Daoy (cell line): ENCODE measurements at places on chromosomes 7 and 10. TPM values are rescaled to one million over a fixed set of nuclear protein-coding genes. Genes with fewer than 3 reads are reported as not detected.

DNA sequence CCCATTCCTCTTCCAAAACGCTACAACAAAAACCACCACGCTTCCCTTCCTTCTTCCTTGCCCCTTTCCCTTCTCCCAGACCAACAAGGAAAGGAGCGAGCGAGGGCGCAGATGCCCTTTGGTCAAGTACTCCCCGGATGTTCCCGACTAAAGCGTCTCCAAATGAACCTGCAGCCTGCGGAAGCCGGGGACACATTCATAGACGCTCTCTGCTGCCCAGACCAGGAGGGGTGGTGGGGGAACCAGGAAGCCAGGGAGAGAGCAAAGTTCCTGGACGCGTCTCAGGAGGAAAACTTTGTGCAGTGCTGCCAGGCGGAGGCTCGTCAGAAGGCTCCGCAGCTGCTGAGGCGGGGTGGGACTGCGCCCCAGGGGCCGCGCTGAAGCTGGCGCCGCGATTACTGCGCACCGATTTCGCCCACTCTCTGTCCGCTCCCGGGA lies 754 bp downstream of the SEMA3D start:
- peak; percentile 59 for DNase-seq

DNA sequence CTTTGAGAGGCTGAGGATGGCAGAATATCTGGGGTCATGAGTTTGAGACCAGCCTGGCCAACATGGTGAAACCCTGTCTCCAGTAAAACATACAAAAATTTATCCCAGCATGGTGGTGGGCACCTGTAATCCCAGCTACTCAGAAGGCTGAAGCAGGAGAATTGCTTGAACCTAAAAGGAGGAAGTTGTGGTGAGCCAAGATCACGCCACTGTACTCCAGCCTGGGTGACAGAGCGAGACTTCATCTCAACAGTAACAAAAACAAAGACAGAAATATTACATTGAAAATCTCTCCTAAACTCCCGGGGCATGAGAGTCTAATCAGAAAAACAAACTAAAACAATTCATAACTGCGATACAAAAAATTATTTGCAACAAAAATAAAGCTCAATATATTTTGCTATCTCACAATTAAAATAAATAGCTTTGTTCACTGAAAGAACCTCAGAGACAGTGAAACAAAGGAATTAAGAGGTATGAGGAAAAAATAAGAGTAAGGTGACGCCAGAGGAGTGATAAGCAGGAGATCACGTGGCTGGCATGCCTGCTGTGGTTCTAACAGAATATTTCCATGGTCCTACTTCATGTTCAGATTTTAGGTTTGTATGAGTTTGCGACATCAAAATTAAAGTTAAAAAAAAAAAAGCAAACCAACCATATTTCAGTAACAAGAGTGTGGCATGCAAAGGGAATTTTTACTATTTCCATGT lies 527.7 kb upstream of the POM121L12 start:
- DNase-seq = no peak

GRCh38 chr7:94449151-94449725 lies 54.5 kb downstream of the COL1A2 start:
- no peak for DNase-seq

DNA sequence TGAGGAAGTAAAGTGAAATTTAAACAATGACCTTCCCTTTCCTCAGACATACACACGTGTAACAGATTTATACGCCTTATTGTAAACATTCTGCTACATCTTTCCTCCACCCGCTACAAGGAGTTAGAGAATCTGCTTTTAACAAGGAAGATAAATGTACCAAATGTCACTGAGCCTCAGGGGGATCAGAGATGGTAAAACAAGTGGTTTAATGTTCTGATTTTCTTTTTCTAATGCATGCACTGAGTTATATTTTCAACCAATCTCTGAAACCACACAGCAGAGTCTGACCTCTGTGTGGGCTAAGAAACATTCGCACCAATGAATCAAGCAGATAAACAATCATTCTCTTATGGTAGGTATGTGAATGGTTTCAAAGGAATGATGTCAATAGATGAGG lies 599.5 kb downstream of the ARL4A start:
- DNase-seq = no peak

DNA sequence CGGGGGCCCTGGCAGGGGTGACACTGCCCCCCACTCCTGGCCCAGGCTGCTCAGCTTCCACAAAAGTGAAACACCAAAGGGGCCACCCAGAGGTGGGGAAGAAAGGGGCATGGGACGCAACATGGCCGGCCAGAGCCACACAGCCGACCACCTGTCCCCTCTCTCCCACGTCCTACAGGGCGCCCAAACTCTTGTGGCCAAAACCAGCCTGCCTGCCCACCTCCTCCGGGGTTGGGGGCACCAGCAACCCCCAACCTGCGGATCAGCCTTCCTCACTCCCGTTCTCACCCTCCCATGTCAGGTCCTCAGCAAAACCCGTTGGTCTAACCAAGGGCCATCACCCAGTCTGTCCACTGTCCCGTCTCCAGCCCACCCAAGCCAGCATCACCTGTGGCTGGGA lies 79.5 kb upstream of the DNAAF5 start:
- no peak for DNase-seq

- no peak for DNase-seq
Observed at GRCh38 chr7:6218329-6218728, 54.1 kb downstream of the CYTH3 start.

DNA sequence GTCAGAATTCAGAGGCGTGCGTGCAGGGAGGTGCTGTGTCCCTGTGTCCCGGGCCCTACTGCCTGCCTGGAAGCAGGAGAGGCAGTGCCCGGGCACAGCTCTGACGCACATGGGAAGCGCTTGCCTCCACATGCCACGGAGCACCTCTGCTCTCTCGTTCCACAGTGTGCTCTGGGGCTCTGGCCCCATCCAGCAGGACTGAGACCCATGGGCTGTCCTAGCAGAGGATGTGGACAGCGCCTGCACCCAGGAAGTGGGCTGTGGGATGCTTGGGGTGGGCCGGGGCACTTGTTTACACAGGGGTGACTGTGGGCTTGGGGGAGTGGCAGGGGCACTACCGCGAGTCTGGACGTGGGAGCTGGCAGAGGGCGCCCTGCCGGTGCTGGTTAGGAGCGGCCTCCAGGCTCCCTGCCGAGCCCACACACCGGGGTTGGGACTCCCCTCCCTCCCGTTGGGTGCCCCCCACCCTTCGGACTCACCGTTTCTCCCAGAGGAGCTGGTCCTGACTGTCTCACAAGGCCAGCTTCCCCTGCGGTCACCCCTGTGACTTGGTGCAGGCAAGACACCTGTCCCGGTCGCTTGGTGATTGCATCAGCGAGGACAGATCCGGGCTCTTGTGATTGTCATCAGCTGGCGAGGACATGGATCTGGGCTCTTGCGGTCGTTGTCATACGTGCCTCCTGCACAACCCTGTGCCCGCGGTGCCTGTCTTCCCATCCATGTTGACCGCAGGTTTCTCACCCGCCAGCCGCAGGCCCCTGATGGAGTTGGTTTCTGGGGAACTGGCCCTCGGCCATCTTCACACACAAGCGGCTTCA lies 83.1 kb downstream of the NKX6-2 start:
- no peak for DNase-seq

GRCh38 chr7:27100694-27101170 lies 1.8 kb downstream of the HOXA2 start:
- DNase-seq = no peak

DNA sequence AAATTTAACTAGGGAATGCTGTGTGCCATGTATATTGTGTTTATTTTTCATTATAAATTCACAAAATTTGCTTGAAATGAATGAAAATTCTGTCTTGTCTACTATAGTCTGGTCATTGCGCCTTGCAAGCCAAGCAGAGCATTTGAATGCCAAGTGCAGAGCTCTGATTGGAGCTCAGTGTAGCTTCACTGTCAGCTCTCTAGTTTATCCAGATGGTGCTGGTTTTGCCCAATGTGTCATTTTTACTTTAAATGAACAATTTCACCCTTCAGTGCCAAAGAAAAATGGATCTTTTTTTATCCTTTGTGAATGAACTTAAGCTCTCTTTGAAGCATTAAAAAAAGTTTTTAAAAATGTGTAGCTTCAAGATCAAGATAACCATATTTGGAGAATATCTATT lies 225.6 kb upstream of the CACNA2D1 start:
- DNase-seq = no peak

- peak; percentile 4 for DNase-seq
Observed at GRCh38 chr10:34305189-34305588, 509.9 kb downstream of the PARD3 start.

DNA sequence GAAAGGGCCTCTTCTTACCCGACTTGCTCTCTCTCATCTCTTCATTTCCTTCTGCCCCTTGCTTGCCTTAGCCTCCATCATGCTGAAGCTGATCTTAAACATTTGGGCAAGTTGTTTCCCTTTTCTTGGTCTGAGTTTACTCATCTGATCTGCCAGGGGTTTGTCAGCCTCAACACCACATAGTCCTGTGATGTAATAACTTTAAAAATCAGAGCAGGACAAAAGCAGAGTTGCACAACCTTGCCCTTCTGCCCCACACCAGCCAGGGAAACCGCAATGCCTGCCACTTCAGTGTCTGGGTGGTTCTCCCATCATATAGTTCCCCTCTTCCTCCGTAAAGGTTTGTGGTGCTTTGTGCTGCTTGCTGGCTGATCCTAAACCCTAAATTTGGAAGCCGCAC lies 9.9 kb upstream of the LIPM start:
- DNase-seq = peak; percentile 29

GRCh38 chr10:8189458-8189857 lies 135.0 kb downstream of the GATA3 start:
- no peak for DNase-seq

- no peak for DNase-seq
Observed at GRCh38 chr7:105674200-105674920, 93.1 kb upstream of the EFCAB10 start.

GRCh38 chr10:95279042-95279820 lies 11.6 kb downstream of the PDLIM1 start:
- peak; percentile 64 for DNase-seq

GRCh38 chr10:38027986-38028385 lies 17.5 kb downstream of the ZNF33A start:
- peak; percentile 37 for DNase-seq

- peak; percentile 58 for DNase-seq
Observed at GRCh38 chr7:42672339-42672999, 239.4 kb downstream of the C7orf25 start.

DNA sequence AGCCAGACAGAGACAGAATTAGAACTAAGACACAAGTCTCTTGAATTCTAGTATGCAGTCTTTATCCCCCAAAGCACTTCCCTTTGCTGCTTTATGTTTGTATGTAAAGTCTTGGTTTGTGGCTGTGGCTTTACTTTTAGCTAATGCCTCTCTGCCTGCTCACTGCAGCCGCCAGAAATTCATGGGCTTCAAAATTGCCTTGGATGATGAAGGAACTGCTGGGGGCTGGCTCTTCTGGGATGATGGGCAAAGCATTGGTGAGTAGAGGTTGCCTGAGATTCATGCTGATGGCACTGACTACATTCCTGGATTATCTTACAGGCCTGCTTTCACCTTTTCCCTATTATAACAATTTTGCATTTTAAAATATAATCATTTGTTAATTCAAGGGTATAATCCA lies 10.9 kb upstream of the MGAM2 start:
- no peak for DNase-seq

DNA sequence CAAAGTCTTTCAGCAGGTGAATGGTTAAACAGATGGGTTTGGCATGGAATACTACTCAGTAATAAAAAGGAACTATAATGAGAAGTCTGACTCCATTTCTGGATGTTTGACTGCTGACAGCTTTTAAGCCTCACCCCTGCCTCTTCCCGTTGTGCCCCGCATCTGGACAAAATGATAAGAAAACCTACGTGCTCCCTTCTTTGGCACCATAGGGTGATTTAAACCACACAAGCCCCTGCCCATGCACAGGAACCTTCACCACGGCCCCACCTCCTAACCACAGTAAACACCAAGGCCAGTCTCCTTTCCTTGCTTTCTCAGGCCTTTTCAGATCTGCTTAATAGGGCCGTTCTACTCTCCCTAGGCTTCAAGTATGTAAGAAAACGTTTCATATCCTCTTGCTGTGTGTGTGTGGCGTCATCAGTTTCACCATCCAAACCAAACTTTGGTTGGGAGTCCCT lies 47.1 kb upstream of the UBN2 start:
- no peak for DNase-seq

DNA sequence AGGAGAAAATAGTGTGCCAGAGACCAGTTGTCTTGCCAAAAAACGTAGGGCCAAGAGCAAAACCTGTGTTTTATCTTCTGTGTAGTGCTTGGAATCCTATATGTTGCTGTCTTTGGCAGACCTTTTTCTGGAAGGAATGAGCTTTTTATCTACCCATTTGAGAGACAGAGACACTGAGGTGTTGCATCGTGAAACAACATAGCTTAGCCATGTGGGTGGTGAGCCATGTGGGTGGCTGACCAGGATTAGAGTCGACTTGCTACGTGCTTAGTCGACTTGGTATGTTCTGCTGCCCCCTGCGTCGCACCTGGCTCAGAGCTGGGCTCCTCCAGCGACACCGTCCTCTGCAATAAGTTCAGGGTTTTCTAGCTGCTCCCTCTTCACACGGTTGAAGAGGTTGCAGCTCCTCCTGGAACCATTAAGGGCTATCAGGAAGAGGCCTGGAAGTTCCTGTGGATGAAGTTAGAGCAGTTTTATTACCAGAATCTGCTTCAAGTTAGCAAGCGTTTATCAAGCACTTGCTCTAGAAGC lies 175.8 kb downstream of the SH2D4B start:
- DNase-seq = no peak

GRCh38 chr10:69825604-69826003 lies 23.9 kb downstream of the COL13A1 start:
- no peak for DNase-seq

DNA sequence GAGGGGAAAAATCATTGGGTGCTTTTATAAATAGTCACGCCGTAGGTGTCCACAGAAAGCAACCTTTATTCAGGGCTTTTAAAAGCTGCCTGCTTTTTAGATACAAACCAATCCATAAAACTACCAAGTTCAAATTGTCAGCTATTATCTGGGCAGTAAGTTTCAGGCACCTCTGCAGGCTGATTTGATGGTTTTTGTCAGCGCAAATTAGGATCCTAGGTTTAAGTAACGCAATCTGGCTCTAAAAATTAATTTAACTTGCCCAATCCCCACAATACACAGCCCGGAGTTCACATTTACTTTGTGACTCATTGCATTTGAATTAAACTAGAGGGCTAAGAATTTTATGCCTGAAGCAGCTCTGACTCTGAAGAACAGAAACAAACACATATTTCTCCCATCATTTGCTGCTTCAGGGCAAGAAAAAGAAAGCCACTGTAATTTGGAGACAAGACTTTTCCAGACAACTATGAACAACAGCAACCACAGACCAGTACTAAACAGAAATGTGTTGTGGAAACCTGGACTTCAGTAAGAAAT lies 43.3 kb downstream of the NRP1 start:
- peak; percentile 58 for DNase-seq

GRCh38 chr10:22451346-22451745 lies 106.0 kb downstream of the SPAG6 start:
- DNase-seq = no peak

GRCh38 chr7:3974329-3974728 lies 673.3 kb downstream of the SDK1 start:
- no peak for DNase-seq

- no peak for DNase-seq
Observed at GRCh38 chr7:120813546-120814252, 44.2 kb downstream of the TSPAN12 start.

FGFBP3 gene
- 0.57 TPM in 1 of 2 replicates, not detected in the other for total RNA-seq

SPDYE9 gene
- total RNA-seq = not detected in 2 replicates

TEX36 gene
- total RNA-seq = not detected in 2 replicates

MMD2 gene
- not detected in 2 replicates for total RNA-seq

PLXDC2 gene
- 0.33 and 0.69 TPM in 2 replicates for total RNA-seq

UMAD1 gene
- total RNA-seq = 17.6 and 22.9 TPM in 2 replicates

INA gene
- total RNA-seq = 0.46 and 1.1 TPM in 2 replicates

TTYH3 gene
- total RNA-seq = 16.5 and 18.3 TPM in 2 replicates

CHN2 gene
- total RNA-seq = 15.3 and 19.8 TPM in 2 replicates

SKIDA1 gene
- 0.29 and 1.3 TPM in 2 replicates for total RNA-seq

CCDC201 gene
- total RNA-seq = not detected in 2 replicates

MACROH2A2 gene
- 33.7 and 39.0 TPM in 2 replicates for total RNA-seq

PILRA gene
- total RNA-seq = 0.69 TPM in 1 of 2 replicates, not detected in the other

OPN1SW gene
- not detected in 2 replicates for total RNA-seq

FAM241B gene
- 2.8 and 4.6 TPM in 2 replicates for total RNA-seq
